ENCODE measurements at places on chromosomes 11 and 22.

DNA sequence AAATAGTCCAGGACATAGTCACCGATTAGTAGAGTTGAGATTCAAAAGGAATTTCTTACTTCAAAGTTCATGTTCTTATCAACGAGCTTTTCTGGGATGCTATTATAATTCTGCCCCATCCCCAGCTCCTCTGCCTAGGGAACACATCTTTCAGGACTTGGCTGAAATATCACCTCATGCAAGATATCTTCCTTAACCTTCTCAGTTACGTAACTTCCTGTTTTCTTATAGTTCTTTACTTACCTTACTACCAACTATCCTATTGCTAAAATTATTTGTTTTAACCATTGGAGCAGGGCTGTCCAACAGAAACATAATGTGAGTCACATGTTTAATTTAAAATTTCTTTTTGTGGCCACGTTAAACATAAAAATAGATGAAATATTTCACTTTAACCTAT lies 2.3 kb downstream of the NARS2 start:
- no peak for DNase-seq

DNA sequence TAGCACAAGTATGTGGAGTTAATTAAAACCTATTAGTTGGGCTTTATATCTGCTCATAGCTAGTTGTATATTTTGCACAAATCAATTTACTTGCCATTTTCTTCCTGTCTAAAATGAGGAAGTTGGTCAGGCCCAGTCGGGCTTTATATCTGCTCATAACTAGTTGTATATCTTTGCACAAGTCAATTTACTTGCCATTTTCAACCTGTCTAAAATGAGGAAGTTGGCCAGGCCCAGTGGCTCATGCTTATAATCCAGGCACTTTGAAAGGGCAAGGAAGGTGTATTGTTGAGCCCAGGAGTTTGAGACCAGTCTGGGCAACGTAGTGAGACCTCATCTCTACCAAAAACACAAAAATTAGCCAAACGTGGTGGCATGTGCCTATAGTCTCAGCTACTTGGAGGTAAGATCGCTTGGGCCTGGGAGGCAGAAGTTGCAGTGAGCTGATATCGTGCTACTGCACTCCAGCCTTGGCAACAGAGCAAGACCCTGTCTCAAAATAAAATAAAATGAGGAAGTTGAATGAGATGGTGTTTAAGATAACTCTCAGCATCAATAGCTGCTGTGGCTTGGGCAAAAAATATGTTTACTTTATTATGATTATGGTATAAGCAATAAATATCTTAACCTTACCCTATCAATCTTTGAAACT lies 1558.6 kb upstream of the RAG2 start:
- no peak for DNase-seq

- DNase-seq = no peak
Measured at GRCh38 chr11:103978616-103979595, 57.5 kb upstream of the DDI1 start.

DNA sequence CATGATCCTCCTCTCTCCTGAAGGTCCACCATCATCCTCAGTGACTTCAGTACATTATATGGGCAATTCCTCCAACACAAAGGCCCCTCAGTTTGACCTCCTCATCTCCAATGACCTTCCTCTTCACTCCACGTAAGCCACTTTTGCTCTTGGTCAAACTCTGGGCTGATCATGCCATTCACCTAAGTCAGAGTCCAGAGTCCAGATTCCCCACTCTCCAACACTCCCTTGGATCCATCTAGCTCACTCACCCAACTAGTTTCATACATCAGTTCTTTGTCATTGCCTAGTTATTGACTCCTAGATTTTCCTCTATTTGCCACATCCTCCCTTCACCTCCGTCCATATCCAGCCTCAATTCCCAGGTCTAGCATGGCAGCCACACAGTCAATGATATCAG lies 30.5 kb upstream of the TTC12 start:
- no peak for DNase-seq

- no peak for DNase-seq
Measured at GRCh38 chr11:5938603-5938965, 3.5 kb upstream of the OR56A3 start.

GRCh38 chr11:104798789-104799188 lies 99.5 kb downstream of the CASP12 start:
- no peak for DNase-seq

GRCh38 chr11:29612423-29612822 lies 404.4 kb downstream of the KCNA4 start:
- no peak for DNase-seq

DNA sequence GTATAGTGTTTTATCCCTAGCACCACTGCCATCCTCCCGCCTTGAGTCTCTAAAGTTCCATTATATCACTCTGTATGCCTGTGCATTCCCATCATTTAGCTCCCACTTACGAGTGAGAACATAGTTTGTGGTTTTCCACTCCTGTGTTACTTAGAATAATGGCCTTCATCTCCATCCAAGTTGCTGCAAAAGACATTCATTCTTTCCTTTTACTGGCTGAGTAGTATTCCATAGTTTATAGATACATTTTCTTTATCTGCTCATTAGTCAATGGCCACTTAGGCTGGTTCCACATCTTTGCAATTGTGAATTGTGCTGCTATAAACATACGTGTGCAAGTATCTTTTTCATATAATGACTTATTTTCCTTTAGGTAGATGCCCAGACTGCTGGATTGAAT lies 24.4 kb downstream of the TAB1 start:
- DNase-seq = no peak

GRCh38 chr11:86116386-86116726 lies 47.5 kb upstream of the PICALM start:
- DNase-seq = no peak

DNA sequence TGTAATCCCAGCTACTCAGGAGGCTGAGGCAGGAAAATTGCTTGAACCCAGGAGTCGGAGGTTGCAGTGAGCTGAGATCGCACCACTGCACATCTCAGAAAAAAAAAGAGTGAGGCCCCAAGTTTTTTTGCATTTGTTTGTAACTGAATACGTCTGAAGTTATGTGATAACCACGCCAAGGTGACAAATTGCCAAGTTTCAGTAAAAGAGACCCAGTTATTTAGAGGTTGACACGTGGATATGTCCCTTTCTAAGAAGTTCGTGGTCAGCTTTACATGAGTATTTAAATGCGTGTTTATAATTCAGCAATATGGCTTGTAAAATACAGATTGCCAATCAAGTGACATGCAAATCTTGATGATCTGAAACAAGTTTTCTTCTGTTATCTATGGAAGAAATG lies 8.0 kb downstream of the PPARA start:
- DNase-seq = no peak

GRCh38 chr22:28911777-28912669 lies 28.7 kb downstream of the ZNRF3 start:
- no peak for DNase-seq

- DNase-seq = no peak
Measured at GRCh38 chr11:85347291-85347690, 279.9 kb downstream of the DLG2 start.

DNA sequence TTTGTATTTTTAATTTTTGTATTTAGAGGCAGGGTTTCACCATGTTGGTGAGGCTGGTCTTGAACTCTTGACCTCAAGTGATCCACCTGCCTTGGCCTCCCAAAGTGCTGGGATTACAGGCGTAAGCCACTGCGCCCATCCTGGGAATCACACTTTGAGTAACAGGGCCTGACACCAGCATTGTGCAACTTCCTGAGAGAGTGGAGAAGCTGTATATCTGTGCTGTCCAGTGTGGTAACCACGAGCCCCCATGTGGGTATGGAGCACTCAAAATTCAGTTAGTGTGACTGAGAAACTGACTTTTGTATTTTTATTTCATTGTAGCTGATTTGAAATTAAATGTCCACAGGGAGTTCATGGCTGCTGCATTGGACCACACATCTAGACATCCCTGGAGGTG lies 36.2 kb downstream of the MPPED1 start:
- DNase-seq = no peak

GRCh38 chr22:36753120-36753802 lies 22.7 kb downstream of the IFT27 start:
- DNase-seq = no peak

GRCh38 chr11:80103142-80103859 lies 662.5 kb upstream of the TENM4 start:
- DNase-seq = no peak

GRCh38 chr11:98940913-98941312 lies 79.8 kb upstream of the CNTN5 start:
- no peak for DNase-seq
